Fibroblast of skin of left biceps (primary cell): ENCODE measurements at places on chromosomes 2 and 18.

GRCh38 chr18:55097456-55098170 lies 138.4 kb upstream of the CCDC68 start:
- DNase-seq = no peak

DNA sequence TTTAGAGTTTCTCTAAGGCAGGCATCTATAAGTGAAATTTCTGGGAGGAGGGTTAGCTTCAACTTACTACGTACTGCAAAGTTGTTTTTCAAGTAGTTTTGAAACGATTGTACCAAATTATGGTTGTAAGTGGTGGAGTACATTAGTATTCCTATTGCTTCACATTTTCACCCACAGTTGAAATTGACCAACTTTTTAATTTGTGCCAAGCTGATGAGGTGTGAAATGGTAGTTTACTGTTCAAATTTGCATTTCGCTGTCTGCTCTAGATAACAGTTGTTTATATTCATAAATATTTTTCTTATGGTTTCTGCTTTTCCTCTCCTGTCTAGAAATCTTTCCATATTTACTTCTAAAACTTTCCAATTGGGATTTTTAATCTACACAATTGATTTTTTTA lies 18.6 kb downstream of the NPC1 start:
- DNase-seq = no peak

DNA sequence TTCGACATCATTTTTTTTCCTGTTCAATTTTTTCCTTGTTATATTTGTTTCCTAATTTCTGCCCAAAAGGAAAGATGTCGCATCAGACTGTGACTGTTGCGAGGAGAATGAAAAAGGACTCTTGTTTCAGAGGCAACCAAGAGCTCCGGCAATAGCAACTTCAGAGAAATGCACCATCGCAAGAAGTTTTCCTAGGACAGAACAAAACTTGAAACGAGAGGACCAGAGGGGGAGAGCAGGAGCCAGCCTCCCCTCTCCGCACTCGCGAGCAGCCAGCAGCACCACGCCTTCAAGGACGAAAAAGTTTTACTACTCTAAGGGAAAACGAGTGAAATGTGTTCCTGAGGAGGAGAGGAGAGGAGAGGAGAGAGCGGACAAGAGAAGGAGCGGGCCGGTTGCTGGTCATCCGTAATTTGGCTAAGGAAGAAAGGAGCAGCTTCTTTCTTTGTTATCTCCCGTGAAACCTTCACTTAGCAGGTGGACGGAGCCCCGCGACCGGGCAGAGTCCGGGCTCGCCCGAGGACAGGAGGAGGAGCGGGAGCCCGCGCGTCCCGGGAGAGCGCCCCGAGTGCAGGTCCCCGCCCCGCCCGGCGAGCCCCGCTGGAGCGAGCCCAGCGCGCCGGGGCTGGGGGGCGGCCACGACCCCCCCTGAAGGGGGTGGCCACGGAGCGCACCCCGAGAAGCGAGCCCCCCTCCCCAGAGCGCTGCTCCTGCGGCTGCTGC lies 744 bp downstream of the POU3F3 start:
- no peak for DNase-seq

- DNase-seq = no peak
Observed at GRCh38 chr2:117760916-117761315, 53.6 kb upstream of the DDX18 start.

DNA sequence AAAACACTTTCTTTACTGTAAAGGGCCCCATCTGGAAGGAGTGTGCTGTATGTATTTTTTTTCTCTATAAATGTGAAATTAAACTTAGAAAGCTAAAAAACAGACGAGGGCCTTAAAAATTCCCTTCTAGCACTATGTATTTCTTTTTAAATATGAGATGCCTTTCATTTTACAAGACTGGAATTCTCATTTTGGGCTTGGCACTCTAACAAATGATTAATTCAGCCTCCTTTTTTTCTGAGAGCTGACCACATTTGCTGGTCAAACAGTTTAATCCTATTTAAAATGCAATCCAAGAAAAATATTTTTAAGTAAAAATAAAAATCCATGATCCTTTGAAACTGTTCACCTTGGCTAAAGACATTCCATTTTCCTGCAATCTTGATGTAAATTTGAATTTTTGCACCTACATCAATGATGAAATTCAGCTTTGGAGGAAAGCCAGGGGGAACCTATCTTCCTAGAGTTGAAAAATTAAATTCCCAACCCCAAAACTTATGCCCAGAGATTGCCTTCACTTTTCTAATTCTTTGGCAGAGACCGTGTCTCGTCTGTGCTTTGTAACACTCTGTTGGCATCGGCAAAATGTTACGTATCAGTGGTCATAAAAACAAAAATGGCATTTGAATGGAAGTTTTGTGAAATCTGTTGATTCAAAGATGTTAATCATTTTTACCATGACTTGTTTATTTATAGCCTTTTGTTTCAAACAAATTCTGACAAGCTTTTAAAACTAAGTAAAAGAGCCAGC lies 284.5 kb downstream of the ZNF521 start:
- no peak for DNase-seq

GRCh38 chr2:236550701-236551465 lies 18.7 kb upstream of the ACKR3 start:
- DNase-seq = no peak

DNA sequence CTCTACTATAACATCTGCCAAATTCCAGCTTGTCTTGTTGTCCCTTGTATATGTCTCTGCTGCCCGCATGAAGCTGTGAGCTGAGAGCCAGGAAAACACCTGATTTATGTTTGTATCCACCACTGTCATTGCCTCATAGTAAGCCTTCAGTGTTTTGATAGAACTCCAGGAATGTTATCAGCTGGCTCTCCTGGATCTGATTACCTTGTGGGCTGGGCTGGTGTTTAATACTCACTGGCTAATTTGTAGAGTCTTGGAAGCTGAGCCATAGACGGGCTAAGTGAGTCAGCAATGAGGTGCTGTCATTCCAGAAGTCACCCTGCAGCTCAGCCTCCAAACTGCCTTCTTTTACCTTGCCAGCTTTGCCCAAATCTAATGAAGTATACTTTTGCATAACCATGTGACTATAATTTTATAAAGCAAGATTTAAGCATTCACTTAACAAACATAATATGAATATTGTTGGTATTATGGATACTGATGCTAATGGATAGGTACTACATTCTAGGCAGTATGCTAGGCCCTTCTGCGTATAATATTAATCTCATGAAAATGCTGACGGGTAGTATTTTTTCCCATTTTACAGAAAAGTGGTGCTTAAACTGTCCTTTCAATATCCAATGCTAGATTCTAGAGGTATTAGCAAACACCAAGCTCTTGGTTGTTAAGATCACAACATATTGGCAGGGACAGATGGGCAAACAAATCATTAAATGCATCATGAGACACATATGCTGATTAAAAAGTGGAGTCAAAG lies 62.7 kb upstream of the GATA6 start:
- DNase-seq = no peak

DNA sequence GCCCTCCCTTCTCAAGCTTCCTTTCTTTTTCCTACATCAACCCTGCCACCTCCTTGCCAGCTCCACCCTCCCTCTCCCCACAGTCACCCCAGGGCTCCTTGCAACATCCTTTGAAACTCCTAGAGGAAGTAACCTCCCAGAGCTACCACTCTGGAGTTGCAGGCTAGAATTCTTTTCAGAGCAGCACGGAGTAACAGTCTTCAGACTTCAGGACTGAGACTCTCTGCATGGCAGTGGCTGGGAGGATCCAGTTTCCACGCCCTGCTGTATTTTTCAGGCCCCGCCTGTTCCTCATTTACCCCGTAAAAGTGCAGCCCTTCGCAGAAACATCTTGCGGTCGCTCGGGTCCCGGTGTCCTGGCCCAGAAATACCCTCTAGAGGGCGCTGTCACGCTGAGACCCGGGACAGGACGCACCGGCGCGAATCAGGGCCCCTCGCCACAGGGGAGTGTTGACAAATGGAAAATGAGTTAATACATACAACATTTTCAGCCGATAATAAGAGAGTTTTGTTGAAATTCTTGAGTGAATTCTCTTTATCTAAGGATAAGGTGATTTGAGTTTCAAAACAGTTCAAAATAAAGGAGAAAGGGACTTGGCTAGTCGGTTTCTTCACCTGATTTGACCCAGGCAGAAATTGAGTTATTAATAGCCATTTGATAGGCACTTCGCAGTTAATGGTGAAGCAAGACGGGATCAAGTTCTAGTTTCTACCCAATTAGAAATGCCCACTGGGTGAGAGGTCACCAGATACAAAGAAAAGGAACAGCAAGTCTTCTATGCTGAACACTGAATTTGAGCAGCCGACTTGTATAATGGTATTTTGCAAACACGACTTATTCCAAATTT lies 18.5 kb upstream of the NTSR2 start:
- DNase-seq = no peak

DNA sequence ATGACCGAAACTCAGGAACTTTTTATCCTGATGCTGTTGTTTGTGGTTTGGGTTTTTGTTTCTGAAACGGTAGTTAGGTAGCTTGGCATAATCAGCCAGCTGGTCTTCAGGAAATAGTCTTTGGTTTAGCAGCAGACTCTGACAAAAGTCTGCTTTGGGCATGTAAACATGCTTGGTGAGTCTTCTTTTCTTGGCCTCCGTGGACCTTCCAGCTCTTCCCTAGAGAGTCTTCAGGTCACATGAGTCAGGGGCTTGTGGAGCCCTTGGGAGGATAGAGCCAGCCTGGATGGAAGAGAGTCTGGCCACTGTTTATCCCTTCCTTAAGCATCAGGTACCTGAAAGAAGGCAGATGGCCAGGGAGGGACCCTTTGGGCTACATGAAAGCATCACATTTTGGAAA lies 154.5 kb downstream of the MGAT5 start:
- no peak for DNase-seq

GRCh38 chr18:3830604-3831003 lies 380.6 kb downstream of the TGIF1 start:
- no peak for DNase-seq

- DNase-seq = no peak
Observed at GRCh38 chr18:47586418-47587070, 335.1 kb upstream of the SKOR2 start.

DNA sequence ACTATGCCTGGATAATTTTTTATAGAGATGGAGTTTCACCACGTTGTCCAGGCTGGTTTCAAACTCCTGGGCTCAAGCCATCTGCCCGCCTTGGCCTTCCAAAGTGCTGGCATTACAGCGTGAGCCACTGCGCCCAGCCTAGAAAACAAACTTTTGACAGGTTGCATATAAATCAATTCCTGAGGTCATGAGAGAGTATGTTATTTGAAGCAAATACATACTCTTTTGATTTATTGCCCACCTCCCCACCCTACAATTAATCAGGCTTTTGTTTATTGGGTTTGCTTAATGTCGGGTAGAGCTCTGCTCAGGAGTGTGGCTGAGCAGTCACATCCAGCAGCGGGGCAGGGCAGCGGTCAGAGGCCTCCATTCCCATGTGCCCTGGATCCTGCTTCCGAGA lies 37.9 kb upstream of the ASB1 start:
- DNase-seq = no peak

GRCh38 chr2:52881606-52882005 lies 886.0 kb upstream of the CHAC2 start:
- no peak for DNase-seq

DNA sequence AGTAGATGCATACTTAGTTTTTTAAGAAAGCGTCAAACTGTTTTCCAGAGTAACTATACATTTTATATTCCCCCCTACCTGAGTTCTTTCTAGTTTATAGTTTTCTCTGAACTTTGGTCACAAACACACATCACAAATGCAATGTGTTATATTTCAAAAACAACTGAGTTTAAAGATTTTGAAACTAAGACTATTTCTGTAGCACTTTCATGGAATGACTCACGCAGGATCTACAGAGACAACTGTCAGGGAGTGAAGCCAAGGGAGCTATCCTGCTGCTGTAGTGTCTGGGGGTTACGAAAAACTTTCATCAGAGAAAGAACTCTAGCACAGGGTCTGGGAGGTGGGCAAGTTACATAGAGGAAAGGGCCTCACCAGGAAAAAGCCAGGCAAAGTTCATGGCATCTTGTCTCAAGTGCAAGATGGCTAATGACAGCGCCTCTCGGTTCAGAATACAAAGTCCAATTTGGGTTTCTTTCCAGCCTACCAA lies 66.8 kb downstream of the UXS1 start:
- DNase-seq = no peak

DNA sequence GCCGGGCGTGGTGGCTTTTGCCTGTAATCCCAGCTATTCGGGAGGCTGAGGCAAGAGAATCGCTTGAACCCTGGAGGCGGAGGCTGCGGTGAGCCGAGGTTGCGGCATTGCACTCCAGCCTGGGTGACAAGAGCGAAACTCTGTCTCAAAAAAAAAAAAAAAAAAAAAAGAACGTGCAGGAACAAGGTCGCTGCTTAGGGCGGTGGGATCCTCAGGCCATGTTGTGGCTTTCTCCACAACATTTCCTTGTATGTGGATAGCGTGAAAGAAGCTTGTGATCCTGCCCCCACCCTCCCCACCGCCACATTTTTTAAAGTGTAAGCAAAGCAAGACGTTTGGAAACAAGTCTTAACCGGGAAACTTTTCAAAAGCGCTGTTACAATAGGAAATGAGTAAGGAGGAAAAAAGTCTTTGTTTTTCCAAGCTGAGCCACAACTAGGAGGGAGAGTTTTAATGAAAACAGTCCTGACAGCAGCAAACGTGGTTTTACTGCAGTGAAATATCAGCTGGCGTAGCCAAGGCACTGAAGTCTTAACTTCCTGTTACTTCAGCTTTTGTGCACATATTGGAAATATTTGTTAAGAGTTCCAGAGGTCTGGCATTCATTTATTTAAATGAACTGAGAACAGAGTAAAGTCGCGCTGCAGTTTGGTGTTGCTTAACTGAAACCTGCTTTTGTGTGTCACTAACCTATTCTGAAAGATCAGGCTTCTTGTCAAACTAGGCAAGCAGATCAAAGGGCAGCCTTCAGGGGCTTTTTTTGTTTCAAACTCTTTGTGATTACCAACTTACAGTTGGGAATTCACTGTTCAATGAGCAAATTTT lies 3.8 kb downstream of the TGIF1 start:
- DNase-seq = peak; percentile 98

DNA sequence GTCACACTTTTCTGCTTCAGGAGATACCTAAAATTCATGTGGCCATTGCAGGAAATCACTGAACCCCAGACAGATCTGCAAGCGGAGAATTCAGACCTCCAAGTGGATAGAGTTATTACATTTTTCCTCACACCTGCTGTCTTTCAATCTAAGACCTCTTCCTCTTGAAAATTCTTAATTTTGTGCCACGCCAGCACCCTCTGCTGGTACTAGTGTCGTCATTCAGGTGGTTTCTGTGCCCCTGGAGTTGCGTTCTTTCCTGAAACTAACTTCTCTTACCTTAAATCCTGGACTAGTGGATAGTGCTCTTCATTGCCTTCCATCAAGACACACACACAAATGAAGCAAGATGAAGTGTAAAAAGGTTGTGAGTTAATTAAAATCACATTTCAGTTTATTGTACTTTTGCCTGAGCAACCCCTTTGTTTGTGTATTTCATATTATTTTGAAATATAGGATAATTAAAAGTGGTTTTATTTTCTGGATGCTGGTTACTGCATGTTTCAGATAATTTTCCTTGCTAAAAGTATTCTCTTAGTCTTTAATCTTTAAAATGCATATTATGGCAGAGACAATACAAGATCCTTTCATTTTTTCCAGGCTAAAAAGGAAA lies 1.6 kb upstream of the DNER start:
- no peak for DNase-seq
